Fibroblast of the aortic adventitia (primary cell): ENCODE measurements at places on chromosomes 7 and 10.

- DNase-seq = no peak
Measured at GRCh38 chr7:32346253-32346652, 143.9 kb downstream of the LSM5 start.

- no peak for DNase-seq
Measured at GRCh38 chr7:40700653-40701421, 566.0 kb downstream of the SUGCT start.

GRCh38 chr7:159227433-159227832 lies 82.8 kb upstream of the VIPR2 start:
- no peak for DNase-seq

DNA sequence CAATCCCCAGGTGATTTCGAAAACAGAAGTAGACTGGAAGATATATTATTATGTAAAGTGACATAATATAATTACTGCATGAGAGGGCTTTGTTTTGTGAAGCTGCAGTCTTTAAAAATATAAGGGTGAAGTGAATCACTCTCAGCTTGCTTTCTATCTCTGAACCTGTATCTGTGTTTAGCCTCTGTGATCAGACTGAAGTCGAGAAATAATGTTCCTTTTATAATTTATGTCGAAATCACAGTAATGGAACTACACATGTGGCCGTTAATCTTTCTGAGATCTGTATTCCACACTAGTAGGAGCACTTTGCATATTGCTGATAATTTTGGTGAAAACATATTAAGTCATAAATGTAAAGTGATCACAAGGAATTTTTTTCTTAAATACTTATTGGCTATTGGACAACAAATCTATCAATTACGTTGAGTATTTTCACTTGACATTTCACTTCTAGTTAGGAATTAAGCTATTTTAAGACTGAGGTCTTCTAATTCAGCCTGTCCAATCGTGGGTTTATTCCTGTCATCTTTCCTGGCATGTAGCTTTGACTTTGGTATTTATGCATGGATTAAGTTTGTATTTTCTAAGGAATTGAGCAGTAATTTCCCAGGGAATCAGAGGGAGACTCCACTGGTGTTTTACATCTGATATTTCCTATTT lies 268.2 kb upstream of the POT1 start:
- DNase-seq = no peak

- DNase-seq = no peak
Measured at GRCh38 chr10:95552679-95553342, 8.4 kb downstream of the SORBS1 start.

DNA sequence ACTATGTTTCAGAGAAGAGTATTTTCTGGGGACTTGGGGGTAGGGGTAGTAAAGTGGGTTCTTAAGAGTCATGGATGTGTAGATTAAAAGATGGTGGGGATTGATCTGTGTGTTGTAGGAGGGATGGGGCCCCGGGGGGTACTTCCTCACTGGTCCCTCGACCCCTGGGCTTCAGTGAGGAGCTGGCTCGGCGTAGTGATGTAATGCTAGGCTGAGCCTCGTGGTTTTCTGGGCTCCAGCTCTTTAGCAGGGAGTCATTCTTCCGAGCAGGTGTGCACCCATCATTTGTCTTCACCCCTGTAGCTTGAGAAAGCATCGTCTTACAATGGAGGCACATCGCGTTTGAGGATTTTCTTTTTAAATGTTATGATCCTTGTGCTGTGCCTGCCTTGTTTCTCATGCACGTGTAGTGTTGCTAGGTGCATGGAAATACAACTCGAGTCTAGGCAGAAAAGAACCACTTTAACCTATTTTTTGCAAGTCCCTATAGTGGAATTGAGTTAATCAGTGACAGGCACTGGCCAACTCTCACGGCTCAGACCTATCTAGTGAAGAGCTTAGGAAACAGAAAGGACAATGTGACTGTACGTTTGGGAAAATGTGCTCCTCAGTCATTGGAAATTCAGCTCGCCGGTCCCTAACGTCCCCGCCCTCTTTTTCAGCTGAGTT lies 106.1 kb upstream of the BTBD16 start:
- no peak for DNase-seq

DNA sequence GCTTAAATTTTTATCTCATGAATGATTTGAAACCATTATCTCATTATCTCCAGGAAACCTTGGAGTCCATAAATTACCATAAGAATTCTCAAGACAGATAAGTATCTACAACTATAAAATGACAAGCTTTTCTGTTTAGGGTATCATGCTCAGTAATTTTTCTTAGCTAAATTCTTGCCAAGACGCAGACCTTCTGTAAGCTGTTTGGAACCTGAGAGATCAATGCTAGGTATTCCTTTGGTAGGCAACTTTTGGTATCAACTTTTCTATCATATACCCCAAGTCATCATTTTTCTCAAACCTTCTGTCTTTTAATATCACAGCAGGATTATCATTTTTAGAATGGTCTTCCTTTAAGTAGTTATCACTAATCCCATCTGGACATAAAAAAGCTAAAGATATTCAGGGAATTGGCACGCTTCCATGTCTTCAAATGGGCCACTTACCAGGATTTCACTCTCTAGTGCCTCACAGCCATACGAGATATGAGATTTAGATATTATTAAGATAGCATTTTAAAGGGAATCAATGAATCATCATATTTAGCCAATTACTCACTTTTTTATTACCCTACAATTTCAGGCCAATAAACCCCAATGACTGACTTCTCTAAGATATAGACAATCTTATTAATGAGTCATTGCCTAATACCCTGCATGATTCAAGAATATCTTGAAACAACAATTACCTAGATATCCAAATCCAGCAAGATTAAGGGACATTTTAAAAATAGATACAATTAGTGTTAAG lies 544.1 kb downstream of the HTR7 start:
- DNase-seq = peak; percentile 70

DNA sequence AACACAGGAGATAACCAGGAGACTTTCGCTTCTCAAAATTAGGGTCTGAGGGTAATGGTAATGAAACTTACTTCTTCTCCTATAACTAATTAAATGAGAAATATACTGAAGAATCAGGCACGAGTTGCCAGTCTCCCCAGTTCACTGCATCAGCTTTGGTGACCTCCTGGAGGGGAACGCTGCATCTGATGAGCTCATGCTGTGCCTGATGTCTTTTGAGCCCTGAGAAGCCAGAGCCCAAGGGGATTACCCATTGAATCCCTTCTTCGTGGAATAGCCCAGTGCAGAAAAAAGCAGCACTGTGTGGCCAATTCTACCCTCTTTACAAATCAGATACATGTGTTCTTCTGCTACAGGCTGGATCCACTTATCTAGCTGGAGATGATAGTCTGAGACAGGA lies 45.1 kb downstream of the CYP2C9 start:
- DNase-seq = no peak

DNA sequence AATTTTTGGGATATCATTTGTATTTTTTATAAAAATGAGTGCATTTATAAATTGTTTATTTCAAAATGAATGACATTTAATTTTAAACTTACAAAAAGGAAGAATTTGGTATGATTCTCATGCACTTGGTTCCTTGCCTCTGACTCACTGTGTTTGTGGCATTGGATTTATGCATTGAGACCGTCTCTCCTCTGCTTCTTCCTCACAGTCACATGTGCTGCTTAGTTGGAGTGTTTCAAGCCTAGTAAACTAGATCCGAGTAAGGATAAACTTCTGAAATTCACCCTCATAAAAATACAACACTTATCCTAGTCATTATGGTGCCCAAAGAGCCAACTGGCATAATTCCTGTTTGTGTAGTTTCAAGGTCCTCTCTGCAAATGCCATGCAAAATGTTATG lies 19.1 kb upstream of the FZD8 start:
- peak; percentile 10 for DNase-seq

GRCh38 chr7:30894866-30895605 lies 16.6 kb upstream of the AQP1 start:
- no peak for DNase-seq

GRCh38 chr7:12573885-12574284 lies 3.4 kb downstream of the SCIN start:
- DNase-seq = no peak

- DNase-seq = no peak
Measured at GRCh38 chr7:37491919-37492694, 43.4 kb upstream of the ELMO1 start.

- peak; percentile 13 for DNase-seq
Measured at GRCh38 chr10:108789336-108789735, 1134.0 kb downstream of the XPNPEP1 start.

DNA sequence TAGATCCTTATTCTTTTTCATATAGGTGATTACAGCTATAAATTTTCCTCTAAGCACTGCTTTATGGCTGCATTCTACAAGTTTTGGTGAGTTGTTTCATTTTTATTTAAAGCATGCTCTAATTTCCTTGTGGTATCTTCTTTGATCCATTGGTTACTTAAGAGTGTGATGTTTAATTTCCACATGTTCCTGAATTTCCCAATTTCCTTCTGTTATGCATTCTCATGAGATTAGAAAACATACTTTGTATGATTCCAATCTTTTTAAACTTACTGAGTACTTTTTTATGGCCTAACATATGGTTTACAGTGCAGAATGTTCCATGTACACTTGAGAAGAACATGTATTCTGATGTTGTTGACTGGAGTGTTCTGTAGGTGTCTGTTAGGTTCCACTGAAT lies 53.4 kb downstream of the MYL10 start:
- no peak for DNase-seq

DNA sequence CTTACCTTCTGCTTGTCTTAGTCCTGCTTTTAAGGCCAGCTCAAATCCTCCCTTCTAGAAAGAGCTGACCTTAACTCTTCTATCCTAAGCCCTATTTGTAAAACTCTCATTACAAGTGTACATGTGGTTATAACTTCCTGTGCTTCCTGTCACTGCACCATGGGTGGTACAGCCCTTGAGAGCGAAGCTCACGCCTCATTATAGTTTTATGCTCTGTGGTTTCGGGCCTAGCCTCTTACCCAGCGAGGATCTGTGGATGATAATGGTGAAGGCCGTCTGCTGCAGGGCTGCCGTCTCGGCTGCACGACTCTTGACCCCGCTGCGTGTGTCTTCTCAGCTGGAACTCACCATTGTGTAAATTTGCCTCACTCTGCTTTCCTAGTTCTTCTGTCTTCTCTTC lies 74.6 kb downstream of the CUL1 start:
- no peak for DNase-seq

DNA sequence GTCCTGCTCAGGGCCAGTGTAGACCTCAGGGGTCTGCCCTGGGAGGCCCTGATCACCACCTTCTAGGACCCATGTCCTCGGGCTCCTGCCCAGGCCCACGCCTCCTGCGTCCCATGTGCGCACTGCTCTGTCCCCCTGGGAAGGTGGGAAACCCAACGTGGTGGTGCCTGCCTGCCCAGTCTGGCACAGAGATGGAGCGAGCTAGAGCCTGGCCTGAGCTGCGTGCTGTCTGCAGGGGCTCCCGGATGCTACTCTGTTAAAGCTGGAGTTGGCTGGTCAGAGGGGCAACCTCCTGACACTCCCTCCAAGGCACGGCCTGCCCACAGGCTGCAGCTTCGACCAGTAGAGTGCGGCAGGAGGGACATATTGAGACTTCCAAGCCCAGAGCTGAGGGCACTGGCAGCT lies 171.7 kb downstream of the DNAJB6 start:
- DNase-seq = no peak

- no peak for DNase-seq
Measured at GRCh38 chr7:125547505-125547904, 617.9 kb upstream of the POT1 start.

DNA sequence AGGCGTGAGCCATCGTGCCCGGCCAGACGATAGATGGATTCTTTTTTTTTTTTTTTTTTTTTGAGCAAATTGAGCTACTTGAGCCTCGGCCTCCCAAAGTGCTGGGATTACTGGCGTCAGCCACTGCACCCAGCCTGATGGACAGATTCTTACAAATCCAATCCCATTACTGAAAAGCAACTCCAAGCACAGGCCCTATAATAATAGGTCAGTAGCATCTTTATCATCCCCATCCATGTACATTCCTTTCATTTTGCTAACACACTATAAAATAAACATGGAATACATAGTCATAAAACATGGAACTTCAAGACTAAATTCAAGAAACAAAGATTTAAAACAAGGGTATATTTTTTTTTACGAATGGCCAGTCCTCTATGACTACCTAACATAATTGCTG lies 16.0 kb upstream of the RSBN1L start:
- no peak for DNase-seq

GRCh38 chr7:74235518-74236268 lies 18.5 kb downstream of the RFC2 start:
- no peak for DNase-seq

DNA sequence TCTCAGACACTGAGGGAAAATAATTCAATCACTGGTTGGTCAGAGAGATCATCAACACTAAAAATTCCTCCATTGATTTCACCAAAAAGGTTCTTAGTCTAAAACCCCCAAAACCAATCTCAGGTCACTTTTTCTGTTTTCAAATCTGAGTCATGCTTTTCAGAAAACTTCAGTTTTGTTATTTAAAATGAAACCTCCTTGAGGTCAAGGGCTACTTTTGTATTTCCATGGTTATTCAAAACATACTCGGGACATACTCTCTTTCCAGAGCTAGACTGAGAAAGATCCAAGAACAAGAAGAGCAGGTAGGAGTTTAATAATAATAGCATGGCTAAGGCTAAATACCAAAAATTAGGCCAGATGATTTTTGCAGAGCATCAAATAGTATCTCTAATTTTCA lies 152.8 kb downstream of the SDHAF3 start:
- DNase-seq = no peak

DNA sequence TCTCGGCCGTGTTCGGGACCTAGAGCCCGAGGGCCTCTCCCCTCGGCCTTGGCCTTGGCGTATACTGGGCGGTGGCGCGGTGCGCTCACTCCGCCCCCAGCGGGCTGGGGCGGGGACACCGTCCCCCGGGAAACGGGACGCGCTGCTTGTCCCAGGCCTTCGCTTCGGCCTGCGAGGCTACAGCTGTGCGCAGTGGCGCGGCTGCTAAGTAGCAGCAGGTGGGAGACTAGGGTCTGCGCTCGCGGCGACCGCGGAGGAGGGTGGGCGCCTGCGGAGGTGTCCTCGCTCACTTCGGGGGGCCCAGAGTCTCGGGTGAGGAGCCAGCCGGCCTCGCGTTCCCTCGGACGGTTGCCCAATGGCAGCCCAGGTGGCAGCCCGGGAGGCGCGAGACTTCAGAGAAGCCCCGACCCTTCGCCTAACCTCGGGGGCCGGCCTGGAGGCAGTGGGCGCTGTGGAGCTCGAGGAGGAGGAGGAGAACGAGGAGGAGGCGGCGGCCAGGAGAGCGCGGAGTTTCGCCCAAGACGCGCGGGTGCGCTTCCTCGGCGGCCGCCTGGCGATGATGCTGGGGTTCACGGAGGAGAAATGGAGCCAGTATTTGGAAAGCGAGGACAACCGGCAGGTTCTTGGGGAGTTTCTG lies at the start of gene DNAH11:
Gene DNAH11 (plus strand): TSS at position 149 of the 637 bp plus-strand sequence. CDS start 207 bp downstream, at position 356.
- no peak for DNase-seq

- DNase-seq = no peak
Measured at GRCh38 chr10:48503293-48503911, 101.5 kb downstream of the ARHGAP22 start.
